ENCODE measurements at places on chromosomes 5 and 9.
A peak's percentile ranks its signal among the peaks of the same experiment; 100 is the strongest.

DNA sequence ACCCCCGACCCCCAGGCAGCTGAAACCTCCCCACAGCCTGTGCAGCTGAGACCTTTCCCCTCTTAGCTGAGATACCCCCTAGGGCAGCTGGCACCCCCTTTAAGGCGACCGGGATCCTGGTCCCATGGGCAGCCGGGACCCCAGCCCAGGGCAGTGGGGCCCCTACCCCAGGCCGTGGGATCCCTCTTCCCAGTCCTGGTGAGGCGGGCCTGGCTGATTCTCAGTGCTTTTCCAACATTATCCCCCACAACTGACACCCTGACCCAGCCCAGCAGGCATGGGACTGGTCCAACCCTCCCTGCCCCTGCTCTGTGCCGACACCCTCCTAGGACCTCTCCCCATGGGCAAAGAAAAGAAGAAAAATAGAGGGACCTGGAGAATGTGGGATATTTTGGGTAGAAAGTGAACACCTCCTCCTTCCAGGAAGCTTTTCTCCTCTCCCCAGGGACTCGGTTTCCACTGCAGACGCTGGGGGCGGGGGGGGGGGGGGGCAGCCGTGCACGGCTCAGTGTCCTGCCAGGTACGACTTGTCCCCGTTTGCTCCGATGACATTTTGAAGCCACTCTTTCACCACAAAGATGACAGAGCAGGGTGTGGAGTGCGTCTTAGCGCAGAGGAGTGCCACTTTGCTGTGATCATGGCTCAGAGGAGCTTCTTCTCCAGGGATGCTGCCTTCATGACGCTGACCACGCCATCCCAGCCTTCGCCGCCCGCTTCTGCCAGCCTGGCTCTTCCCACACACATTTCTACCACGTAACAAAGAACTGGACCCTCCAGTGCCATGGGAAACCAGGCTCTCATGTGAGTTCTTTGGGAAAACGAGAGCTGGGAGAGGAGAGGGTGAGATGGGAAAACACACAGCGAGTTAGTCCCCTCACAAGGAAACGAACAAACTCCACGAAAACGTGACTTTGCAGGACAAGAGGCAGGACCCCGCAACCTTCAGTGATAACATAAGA lies 47.5 kb downstream of the MRPL36 start:
- DNase-seq = no peak

DNA sequence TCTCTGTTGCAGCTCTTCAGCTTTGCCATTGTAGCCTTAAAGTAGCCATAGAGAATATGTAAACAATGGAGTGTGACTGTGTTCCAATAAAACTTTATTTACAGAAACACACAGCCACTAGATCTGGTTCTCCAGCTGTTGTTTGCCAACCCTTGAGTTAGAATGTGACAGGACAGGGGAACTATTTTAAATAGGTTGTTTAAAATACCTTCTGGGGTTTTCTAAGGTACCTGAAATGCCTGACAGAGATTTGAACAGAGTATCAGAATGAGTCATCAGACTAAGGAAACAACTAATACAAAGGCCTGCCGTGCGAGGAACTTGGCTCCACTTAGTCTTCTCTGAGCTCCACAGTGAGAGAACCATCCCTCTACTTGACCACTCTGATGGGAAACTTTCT lies 85.4 kb downstream of the HSD17B4 start:
- no peak for DNase-seq

DNA sequence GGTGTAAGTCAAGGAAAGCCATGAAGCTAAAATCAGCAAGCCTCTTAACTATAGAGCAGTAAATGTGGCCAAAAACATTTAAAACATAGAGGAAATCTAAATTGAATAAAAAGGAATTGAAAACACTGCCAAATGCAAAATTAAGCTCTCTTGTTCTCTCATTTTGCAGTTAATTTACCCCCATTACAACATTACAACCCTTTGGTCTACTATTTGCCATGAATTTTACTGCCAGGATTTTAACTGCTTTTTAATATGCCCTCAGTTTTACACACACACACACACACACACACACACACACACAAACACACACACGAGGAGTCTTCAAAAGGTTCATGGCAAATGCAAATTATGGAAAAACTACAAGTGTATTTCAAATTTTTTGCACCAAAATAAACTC lies 91.4 kb upstream of the ACO1 start:
- no peak for DNase-seq

GRCh38 chr5:143979044-143979690 lies 167.2 kb downstream of the HMHB1 start:
- no peak for DNase-seq

GRCh38 chr9:111527347-111527746 lies 2.4 kb downstream of the ZNF483 start:
- no peak for DNase-seq

- no peak for DNase-seq
These were observed 201.3 kb downstream of the FANCC start for GRCh38 chr9:95116002-95116807.

DNA sequence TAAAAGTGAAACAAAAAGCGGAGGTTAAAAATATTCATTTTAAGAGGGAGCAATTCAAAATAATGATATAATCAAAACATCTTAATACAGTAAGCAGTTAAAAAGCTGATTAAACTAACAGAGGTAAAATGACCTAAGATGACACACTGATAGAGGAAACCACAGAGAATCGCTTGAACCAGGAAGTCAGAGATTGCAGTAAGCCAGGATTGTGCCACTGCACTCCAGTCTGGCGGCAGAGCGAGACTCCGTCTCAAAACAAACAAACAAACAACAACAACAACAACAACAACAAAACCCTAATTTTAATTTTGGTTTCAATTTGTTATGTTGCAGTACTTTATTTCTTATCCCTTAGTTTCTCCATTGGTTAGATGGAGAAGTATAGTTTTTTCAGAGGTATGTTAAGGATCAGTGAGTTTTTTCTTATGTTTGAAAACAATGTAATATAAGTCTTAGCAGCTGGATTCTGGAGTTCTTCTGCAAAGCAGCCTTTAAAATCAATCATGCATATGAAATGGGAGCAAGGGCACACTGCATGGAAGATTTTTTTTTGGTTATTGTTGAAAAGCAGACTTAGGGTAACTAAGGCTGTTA lies 58.5 kb downstream of the MLANA start:
- no peak for DNase-seq

GRCh38 chr5:68277431-68277830 lies 61.9 kb downstream of the PIK3R1 start:
- DNase-seq = no peak

DNA sequence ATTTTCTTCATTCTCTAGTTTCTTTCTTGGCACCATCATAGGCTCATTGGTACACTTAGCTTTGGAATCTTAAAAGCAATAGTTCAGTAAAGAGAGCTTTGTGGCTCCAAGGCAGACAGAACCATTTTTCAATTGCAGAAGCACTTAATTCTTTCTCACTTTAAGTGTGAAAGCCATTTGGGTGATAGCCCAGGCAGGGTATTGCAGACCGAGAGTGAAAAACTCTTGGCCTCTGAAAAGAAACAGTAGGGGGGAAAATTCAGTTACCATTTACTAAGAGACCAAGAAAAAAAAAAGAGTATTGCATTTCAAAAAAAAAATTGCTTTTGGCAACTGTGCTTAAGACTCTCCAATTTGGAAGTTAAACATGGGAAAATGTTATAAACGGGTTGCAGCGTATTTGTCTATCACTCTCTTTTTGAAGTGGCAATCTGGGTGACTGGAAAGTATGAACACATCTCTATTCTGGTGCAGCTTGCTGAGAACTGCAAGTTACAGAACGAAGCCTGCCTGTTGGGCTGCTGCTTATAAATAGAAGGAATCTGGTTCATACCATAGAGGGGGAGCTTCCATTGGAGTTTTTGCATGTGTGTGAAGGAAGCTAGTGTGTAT lies 170.5 kb downstream of the TLE4 start:
- DNase-seq = no peak

DNA sequence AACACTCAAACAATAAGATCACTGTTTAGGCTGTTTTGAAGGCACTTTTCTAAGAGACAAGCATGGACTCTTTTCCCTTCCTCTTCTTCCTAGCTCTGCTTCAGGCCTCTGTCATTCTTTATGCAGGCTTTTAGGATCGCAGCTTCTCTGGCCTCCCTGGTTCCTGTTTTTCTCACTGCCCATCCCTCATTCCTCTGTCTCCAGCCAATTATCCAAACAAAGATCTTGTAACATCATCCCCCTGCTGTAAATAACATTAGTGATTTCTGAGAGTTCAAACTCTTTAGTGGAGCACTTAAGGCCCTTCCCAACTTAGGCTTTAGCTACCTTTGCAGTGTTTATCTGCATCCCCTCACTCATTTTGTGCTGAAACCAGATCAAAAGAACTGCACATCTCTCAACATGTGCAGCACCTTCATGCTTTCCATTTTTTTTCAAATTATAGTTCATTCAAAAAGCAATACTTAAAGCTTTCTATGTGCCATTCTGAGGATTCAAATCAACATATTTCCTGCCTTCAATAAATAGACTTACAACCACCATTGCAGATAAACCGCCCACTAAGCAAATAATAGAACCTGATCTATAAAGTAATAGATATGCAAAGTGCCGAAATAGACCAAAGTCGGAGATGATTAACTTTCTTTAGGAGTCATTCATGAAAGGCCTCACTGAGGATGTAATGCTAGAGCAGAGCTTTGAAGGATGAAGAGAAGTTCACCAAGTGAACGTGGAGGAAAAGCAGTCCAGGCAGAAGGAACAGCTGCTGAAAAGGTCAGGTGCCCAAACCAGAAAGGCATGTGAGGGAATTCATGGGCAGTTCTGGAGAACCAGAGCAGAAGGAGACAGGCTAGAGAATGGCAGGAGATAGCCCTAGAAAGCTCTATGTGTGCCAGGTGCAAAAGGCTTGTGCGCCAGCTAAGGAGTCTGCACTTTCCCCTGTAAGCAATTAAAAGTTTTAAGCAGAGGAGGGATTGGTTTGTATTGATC lies 95.8 kb upstream of the ZNF366 start:
- DNase-seq = no peak

DNA sequence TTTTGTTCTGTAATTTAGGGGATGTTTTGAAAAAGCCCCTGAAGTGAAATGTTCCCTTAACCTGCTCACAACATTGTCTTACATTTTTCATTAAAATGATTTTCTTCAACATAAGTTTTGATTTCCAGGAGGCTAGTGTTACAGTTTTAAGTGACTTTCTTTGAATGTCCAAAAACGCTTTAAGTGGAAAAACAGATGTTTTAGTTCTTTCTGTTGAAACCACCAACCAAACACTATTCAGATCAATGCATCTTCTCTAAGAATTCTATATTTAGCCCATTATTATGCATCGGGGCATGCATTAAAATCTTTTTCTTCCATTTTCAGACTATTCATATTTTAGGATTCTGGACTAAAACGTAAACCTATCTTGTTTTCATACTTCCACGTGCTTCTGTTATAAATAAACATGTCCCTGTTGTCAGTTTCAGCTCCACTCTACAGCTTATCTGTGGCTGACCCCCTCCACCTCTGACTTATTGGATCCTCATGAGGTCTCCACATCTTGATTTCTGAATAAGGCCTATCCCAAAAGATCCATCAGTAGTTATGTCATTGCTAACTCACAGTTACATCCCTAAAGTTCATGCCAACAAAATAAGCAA lies 882.3 kb upstream of the SEMA6A start:
- no peak for DNase-seq

GRCh38 chr9:104808035-104808614 lies 44.2 kb downstream of the NIPSNAP3B start:
- DNase-seq = no peak

- peak; percentile 37 for DNase-seq
These were observed 558 bp upstream of the SMAD5 start for GRCh38 chr5:136132087-136132486.

DNA sequence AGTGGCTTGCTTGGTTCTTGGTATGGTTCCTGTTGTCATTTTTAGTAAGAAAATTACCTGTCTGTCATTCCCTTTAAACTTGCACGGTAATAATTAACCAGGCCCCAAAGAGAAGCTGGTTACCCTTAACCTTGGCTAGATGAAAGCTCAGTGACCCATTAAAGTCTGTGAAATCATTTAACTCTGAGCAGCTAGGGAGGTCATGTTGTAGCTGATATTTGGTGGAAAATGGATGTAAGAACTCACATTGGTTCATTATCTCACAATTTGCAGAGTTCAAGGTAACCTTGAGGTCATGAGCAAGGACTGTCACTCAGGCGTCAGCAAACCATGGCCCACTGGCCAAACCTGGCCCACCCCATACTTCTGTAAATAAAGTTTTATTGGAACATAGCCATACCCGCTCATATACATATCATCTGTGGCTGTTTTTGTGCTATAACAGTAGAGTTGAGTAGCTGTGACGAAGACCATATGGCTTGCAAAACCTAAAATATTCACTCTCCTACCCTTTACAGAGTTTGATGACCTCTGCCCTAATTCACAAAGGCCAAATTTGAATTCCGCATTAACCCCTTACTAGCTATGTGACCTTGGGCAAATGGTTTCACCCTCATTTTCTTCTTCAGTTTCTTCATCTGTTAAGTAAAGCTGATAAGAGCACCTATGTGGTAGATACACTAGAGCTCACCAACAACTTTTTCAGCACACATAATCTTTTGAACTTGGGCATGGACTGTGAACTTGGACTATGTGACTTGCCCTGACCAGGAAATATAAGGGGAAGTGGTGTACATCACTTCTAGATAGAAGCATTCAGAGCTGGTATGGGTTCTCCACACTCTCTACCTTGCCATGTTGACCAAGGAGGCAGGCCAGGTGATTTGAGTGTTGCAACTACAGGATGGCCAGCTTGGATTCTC lies 61.5 kb upstream of the CPEB4 start:
- no peak for DNase-seq

GRCh38 chr5:127609957-127610356 lies 38.9 kb upstream of the CTXN3 start:
- DNase-seq = no peak

GRCh38 chr9:93299418-93300174 lies 115.7 kb downstream of the WNK2 start:
- no peak for DNase-seq

DNA sequence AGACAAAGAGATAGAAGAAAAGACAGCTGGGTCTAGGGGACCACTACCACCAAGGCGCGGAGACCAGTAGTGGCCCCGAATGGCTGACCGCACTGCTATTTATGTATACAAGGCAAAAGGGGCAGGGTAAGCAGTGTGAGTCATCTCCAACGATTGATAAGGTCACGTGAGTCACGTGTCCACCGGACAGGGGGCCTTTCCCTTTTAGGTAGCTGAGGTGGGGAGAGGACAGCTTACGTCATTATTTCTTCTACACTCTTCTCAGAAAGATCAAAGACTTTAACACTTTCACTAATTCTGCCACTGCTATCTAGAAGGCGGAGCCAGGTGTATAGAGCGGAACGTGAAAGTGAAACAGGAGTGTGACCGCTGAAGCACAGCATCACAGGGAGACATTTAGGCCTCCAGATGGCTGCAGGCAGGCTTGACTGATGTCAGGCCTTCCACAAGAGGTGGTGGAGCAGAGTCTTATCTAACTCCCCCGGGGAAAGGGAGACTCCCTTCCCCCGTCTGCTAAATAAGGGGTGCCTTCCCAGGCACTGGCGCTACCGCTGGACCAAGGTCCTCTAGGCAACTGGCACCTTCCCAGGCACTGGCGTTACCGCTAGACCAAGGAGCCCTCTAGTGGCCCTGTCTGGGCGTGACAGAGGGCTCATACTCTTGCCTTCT lies 6.1 kb upstream of the PRR16 start:
- peak; percentile 93 for DNase-seq

- DNase-seq = no peak
These were observed 6.9 kb downstream of the UGT3A2 start for GRCh38 chr5:36059571-36060419.

All from right cardiac atrium (tissue), 5 donors.